Activated naive CD8-positive, alpha-beta T cell treated with anti-CD3 and anti-CD28 coated beads for 36 hours (primary cell): ENCODE measurements at places on chromosomes 12 and 14. TPM values are rescaled to one million over a fixed set of nuclear protein-coding genes. Genes with fewer than 3 reads are reported as not detected.

- no peaks in the 10 kb centered on the region for H3K36me3 ChIP-seq
- H3K27me3 ChIP-seq = no peaks in the 10 kb centered on the region
- H3K4me3 ChIP-seq = no peak overlapping the region
- no peak overlapping the region for H3K27ac ChIP-seq
- no peaks in the 10 kb centered on the region for H3K4me1 ChIP-seq
- DNase-seq = no peak
Observed at GRCh38 chr12:109202770-109203169, 86.4 kb downstream of the ACACB start.

DNA sequence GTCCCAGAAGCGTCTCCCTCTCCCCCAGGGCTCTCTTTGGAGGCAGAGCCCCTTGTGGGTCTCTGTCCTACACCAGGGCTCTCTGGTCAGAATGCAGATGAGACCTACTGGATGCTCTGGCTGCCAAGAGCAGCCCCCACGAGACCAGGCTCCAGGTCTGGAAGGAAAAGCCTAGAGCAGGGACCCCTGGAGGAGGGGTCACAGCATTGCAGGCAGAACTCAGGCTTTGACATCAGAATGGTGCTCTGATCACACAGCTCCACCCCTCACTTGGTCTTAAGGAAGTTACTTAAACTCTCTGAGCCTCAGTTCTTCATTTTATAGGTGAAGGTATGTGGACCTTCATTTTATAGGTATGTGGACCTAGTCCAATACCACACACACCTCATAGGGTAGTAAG is 83.1 kb downstream of the ARL6IP4 start:
- H3K36me3 ChIP-seq = no peaks in the 10 kb centered on the region
- DNase-seq = no peak
- no peak overlapping the region for H3K4me3 ChIP-seq

- no peaks in the 10 kb centered on the region for H3K36me3 ChIP-seq
- DNase-seq = no peak
- no peak overlapping the region for H3K4me3 ChIP-seq
- H3K4me1 ChIP-seq = peaks cover 32% of the 10 kb centered on the region
- H3K27ac ChIP-seq = no peak overlapping the region
- no peaks in the 10 kb centered on the region for H3K27me3 ChIP-seq
Observed at GRCh38 chr14:68215629-68216028, 396.1 kb downstream of the RAD51B start.

DNA sequence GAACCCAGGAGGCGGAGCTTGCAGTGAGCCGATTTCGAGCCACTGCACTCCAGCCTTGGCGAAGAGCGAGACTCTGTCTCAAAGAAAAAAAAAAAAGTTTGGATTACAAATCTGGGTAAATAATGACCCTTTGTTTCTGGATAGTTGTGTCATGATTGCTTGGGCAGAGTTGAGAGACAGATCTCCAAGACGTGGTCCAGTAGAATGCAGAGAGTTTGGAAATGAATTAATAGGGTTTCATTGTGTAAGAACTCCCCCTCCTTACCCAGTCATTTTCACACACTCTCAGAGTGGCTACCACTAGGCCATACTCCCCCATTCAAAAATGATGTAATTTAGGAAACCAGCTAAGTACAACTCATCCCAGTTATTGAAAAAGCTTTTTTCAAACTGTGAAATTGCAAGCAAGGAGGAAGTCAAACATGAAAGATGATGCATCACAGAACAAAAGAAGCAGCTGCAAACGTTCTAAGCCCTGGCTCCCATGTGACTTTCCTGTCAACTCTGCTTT is 1331.9 kb downstream of the AACS start:
- H3K4me1 ChIP-seq = no peaks in the 10 kb centered on the region
- peaks cover 1% of the 10 kb centered on the region for H3K36me3 ChIP-seq
- H3K27ac ChIP-seq = no peak overlapping the region
- no peaks in the 10 kb centered on the region for H3K27me3 ChIP-seq

GRCh38 chr12:53989227-53990113 is 4.5 kb downstream of the HOXC10 start:
- peaks cover 99% of the 10 kb centered on the region for H3K27me3 ChIP-seq
- no peak for DNase-seq
- no peak overlapping the region for H3K4me3 ChIP-seq
- H3K4me1 ChIP-seq = peaks cover 34% of the 10 kb centered on the region
- H3K36me3 ChIP-seq = peaks cover 1% of the 10 kb centered on the region

Gene NANOG
- not detected for total RNA-seq

Gene ART4
- total RNA-seq = not detected
